ENCODE measurements at places on chromosomes 7 and 10.

GRCh38 chr7:115868369-115868768, 162.2 kb downstream of the TFEC start:
- no peak for DNase-seq

- peak; percentile 18 for DNase-seq
Observed at GRCh38 chr10:128867210-128867609, 599.8 kb upstream of the MGMT start.

GRCh38 chr7:42981601-42982000, 49.4 kb downstream of the MRPL32 start:
- no peak for DNase-seq

GRCh38 chr7:138359870-138360559, 100.0 kb upstream of the TRIM24 start:
- DNase-seq, result no peak

DNA sequence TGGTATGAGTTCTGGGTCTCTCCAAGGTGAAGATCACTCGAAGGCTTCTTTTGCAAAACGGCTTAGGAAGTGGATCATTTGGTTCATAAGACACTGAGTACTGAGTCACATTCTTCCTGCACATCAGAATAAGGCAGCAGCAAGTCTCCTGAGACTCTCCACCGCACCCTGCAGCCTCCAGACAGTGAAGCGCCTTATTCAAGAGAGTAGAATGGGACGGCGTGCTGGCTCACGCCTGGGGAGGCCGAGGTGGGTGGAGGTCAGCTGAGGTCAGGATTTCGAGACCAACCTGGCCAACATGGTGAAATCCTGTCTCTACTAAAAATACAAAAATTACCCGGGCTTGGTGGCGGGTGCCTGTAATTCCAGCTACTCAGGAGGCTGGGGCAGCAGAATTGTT, 70.3 kb downstream of the C10orf143 start:
- DNase-seq, result no peak

GRCh38 chr10:71801361-71801760, 28.0 kb upstream of the VSIR start:
- DNase-seq, result no peak

DNA sequence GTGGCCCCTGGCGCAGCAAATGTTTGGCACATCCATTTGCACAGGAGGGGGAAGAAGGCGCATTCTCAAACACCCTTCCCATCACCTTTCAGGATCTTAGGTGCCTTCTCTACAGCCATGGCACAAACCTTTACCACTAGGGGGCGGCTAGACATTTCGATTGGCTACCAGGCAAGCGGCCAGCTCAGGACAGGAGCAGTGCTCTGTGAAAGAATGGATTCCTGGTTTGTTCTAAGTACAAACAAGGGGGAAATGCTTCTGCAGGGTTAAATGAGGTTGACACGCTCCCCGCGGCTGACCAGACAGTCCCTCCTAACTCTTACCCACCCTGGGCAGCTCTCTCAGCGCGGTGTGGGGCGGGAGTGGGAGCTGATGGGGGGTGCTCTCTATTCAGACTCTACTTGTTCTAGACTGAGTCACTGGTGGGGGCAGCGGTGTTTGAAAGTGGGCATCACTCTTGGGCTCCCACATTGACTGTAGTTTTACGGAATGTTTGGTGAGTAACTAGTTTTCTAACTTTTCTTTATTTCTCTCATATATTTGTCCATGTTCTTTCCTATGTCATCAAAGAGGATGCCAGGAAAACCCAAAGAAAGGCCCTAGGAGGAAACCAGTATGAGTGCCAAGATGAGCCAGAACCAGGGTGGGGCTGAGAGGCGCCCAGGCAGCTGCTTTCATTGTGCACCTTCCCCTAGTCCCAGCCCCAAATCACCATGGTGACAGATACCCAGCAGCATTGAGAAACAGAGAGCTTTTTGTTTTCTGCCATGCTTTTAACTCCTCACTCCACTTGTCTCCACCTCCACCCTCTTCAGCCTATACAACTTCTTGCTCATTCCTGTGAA, 61.4 kb upstream of the GPR158 start:
- peak; percentile 82 for DNase-seq

DNA sequence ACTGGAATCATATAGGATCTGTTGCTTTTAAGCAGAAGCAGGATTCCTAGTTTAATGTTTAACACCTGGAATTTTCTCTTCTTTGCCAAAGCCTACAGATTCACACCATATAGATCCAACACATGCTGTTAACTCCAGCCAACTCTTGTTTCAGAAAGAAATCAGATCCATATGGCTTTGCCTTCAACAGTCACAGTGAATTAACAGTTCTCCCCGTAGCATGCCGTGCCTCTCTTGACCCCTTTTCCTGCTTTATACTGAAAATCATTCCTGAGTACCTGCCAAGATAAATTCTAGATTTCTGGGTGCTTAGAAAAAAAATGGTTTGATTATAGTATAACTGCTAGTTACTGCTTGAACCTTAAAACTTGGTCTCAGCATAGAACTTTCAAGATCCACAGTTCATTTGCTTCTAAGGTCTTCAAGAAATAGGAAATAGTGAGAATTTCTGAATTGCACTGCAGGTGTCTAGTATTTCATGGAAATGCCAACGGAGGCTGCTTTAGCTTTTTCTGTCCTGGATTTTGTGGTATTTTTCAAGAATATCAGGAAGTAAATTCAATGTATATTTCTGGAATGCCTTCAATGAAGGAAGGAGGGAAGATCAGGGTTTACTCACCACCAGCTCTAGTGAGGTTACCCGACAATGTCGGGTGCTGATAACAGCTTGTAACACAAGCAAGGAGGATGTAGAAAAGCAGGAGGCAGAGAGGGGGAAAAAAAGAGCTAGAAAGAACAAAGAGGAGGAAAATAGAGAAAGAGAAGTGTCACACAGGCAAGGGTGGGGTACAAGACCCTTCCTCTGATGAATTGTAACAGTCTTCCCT, 6.6 kb downstream of the AASS start:
- no peak for DNase-seq

GRCh38 chr10:11336722-11337162, 274.7 kb downstream of the USP6NL start:
- no peak for DNase-seq

- DNase-seq, result no peak
Observed at GRCh38 chr10:124605001-124605370, 139.2 kb downstream of the FAM53B start.

DNA sequence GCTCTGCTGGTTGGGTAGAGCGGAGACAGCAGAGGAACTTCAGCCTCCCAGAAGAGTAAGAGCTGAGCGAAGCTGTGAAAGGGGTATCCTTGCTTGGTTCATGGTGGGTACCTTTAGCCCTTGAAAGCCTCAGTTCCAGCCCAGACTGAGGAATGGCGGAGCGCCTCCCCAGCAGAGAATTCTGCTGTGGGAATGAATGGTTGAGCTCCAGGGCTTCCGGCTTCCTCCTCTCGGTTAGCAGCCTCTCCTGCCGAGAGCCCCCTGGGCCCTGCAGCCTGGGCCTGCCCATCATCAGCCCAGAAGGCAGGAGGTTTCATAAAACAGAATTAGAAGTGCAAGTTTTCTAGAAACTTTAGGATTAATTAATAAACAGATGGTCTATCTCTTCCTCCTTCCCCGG, 79.9 kb upstream of the ANLN start:
- DNase-seq, result no peak

DNA sequence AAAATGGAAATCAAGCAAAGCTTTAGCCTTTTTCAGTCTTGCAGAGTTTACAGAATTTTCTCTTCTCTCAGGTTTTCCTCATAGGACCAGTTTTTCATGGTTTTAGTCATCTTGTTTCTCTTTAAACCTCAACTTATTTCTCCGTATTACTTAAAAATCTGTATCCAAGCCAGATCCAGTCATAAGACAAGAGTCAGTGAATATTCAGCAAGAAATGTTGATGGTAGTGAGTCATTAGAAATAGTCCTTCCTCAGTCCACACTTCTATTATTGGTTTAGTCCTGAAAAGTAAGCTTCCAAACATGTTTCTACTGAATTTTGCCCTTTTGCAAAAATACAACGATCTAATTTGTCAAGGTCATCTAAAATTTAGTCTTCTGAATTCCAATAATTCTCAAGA, 107.0 kb downstream of the VIM start:
- DNase-seq, result no peak

- no peak for DNase-seq
Observed at GRCh38 chr7:618539-619367, 99.1 kb upstream of the PDGFA start.

DNA sequence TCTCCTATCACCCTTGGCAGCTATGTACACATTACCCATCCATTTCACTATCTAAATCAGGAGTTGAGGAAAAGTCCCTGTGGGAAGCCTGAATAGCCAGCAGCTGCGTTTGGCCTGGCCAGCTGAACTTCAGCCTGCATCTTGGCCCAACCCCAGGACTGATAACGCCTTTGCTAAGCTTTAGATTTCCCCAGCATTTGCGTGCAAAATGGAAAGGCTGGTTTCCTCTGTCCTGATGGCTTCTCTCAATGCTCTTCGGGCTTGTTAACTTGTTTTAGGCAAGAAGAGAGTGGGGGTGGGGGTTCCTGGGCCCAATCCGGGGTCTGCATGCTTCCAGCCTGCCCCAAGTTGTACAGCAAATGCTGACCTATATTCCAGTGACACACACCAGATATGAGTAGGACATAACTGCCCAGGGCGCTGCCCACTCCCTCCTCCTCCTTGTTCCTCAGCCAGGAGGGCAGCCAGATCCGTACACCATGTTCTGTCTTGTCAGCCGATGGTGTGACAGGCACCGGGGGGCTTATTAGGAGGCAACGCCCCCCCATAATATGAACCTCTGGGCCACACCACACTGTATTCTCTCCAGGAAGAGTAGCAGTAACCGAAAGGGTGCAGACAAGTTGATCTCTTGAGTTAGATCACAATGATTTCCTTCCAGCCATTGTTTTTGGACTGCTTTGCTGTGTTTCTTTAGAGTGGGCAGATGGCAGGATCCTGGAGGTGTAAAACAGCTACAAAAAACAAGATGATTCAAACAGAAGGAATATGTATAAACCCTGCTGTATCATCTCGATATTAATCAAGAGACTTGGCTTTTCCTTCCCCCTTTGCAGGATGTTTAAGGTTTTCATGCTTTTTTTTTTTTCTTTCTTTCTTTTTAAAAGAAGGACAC, 339.0 kb downstream of the RNLS start:
- DNase-seq, result no peak

DNA sequence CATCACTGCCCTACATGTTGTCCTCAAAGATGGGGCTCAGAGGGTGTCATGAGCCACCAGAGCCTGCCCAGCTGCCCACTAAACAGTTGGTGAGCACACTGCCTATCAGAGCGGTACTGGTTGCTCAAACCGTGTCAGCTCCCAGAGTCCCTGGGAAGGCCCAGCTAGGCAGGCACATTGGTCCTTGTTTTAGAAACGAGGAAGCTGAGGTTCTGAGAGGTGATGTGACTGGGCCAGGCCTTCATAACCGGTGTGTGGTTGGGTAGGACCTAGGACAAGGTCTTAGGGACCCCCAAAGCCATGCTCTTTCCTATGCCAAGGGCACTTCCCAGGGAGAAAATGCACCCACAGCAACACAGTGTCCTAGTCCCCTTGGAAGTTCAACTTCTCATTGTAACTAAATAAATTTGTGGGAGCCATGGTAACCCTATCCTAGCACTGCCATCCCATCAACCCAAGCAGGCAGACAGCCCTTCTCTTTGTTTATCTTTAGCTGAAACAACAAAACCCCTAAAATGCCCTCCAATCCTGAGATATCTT, 174.7 kb upstream of the PDE1C start:
- DNase-seq, result peak; percentile 12
